ENCODE measurements at places on chromosomes 16 and 17.

GRCh38 chr17:69575346-69575761, 160.9 kb downstream of the MAP2K6 start:
- no peak for DNase-seq

DNA sequence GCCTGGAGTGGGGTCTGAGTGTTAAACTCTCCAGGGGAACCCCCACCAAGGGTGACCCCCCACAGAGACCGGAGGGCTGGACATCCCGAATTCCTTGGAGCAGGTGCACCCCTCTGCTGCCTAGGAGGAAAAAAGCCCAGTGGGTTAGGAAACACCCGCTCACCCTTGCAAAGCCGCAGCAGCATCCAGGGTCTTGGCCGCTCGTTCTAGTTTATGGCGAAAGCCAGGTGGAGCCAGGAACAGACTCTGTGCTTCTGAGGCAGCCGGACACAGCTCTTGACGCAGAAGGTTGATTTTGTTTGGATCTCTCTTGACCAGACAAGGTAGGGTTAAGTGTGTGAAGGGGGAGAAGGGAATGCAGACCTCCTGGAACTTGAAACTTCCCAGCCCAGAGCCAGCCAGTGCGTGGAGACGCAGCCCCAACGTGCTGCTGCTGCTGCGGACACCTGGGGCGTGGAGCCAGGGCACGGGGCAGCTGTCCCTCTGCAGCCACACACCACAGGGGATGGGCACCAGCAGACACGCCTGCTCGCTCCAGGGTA, 154.5 kb downstream of the LAT start:
- DNase-seq: no peak

DNA sequence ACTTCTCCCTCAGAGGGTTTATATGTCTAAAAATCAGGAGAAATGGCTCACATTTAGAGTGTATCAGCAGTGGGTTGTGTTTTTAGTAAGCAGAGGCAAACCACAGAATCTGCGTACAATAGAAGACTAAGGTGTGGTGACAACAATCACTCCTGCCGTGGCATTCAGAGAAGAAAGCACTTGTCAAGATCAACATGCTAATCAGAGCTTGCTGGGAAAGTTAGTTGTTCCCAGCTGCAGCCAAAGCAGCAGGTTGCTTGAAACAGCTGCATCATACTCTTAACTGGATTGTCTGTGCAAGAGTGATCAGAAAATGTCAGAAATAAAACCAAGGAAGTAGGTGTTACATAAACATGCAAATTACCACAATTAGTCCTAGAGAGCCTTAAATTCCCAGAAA, 616.4 kb downstream of the CDH8 start:
- DNase-seq: no peak

DNA sequence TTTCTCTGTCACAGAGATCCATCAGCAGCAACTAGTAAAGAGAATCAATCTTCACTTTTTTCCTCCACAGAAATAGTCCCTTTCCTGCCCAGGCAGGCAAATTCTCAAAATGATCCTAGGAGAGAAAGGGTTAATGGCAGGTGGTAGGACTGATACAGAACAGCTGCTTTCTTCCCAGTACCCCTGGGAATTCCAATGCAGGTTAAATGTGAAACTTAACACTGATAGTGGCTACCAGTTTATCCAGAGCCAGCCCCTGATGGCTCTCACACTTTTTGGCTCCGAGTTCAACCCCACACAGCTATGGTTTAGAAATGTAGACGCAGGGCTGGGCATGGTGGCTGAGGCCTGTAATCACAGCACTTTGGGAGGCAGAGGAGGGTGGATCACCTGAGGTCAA, 22.2 kb downstream of the MARVELD3 start:
- no peak for DNase-seq

- no peak for DNase-seq
Observed at GRCh38 chr16:20271893-20272292, 55.4 kb downstream of the GP2 start.

DNA sequence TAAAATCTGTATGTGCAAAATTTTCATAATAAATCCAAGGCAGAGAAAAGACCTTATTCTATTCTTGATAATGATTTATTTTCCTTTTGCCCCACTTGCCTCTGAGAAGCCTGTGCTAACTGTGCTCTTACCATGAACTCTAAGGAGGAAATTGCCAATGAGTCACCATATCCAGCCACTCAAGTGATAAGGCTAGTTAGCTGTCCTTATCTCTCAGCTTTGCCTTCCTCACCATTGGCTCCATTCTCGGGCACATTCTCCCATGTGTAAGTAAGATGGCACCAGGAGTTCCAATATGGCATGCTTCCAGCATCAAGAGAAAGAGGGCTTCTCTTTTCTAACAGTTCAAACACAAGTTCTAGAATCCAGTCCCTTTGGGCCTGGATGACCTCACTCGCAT, 142.4 kb downstream of the TOX3 start:
- DNase-seq: no peak

- no peak for DNase-seq
Observed at GRCh38 chr17:27545562-27546229, 85.3 kb upstream of the LGALS9 start.

DNA sequence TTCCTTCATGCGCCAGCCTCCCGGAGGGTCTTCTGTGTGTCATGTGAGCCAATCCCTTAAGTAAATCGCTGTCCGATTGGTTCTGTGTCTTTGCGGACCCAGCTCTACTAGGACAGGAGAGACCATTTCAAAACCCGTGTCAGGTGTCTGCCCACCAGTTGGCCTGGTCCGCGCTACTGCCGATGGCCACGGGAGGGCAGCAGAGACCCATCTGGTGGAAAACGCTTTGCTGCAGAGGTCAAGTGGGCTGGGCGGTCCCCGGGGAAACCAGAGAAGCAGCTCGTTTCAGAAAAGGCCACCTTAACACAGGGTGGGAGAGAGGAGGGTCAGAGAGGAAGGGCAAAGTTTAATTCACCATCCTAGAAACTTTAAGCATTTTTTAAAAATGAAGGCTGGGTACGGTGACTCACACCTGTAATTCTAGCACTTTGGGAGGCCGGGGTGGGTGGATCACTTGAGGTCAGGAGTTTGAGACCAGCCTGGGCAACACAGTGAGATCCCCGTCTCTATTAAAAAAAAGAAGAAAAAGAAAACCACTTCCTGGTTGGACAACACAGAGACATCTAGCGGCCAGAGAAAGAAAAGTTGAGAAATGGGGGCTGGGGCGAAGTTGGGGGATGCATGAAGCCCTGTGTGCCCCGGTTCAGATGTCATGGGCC, 2.8 kb upstream of the CIBAR2 start:
- peak; percentile 51 for DNase-seq

GRCh38 chr17:2875608-2876007, 79.4 kb downstream of the RAP1GAP2 start:
- no peak for DNase-seq

GRCh38 chr16:51464996-51465395, 313.9 kb upstream of the SALL1 start:
- no peak for DNase-seq

DNA sequence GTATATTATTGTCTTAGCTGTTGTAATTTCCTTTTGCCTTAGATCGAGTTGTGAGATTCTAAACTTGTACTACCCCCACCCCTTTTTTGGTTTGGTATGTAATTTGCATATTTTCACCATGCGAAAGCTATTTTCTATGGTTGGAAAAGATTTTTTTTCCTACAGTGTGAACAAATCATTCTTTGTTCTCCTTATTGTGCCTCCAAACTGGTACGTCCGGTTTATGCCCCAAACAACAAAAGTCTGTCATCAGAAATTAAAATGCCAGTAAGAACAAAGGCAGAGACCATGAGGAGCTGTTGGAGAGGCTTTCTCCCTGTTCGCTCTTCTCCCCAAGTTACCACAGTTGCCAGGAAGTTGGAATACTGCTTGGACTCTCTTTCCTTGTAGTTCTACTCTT, 66.1 kb downstream of the BCAS3 start:
- no peak for DNase-seq

DNA sequence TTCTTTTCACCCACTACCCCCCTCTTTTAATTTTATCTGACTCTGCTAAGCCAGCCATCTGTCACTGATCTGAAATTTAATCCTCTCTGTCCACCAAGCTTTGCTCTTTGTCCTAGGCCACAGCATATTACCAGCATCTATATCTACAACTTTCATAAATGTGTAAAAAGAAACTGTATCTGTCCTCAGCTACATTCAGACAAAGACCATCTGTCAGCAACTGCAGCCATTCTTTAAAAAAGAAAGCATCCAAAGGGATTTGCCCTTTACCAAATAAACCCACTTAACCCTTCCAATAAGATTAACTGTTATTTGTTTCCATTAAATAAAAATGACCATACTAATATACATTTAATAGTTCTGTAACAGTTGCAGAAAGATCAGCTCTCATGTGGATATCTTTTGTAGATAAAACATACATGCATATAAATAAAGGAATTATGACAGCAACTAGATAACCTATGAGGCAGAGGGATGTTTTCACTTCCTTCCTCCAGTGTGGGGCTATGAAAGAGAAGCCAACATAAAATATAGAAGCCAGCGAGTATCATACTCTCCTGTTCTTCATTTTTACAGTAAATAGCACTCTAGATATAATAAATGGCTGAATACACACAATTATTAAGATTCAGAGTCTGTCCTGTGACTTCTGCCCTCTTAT, 602.5 kb upstream of the SALL1 start:
- DNase-seq: no peak

GRCh38 chr17:21089145-21089544, 37.6 kb upstream of the DHRS7B start:
- DNase-seq: no peak

DNA sequence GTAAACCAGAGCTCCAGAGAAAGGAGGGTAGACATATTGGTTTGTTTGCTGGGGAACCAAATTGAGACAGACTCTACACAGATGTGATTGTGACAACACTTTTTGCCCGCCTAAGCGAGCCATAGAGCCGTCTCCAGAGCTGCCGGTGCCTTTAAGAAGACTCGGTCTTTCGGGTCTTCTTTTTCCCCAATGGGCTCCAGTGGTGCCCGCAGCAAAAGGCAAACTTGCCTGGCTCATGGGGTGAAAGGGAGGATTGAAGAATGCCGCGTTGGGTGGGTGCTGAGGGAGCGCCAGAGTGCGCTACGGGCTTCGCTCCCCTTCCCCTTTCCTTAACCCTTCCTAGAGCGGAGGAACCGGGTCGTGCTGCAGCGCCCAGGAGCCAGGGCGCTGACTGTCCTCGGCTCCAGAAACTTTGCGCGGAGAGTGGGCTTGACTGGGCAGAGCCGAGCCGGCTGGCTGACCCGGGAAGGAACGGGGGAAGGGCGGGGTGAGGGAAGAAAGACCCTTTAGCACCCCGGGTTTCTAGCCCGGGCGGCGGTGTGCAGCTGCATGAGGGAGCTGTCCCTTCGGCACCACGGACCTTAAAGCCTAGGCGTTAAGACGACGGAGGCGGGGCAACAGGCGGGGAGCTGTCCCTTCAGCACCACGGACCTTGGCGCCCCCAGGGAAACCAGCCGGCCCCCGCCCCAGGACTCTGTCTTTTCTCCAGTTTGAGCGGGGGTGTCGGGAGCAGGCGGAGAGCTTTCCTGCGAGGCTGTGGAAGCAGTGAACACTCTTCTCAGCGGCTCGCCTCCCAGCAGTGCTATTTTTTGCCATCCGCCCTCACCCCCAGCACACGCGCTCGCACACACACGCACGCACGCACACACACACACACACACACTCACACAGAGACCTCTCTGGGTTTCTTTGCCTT, at the start of gene CACNG3:
Gene CACNG3, plus strand, starts transcription at position 880 of the 916 bp plus-strand sequence. CDS start 420 bp downstream, outside the sequence.
- DNase-seq: peak; percentile 15

GRCh38 chr17:44400226-44400847, 10.9 kb upstream of the ITGA2B start:
- DNase-seq: peak; percentile 42

- no peak for DNase-seq
Observed at GRCh38 chr17:12077773-12078172, 57.1 kb downstream of the MAP2K4 start.

DNA sequence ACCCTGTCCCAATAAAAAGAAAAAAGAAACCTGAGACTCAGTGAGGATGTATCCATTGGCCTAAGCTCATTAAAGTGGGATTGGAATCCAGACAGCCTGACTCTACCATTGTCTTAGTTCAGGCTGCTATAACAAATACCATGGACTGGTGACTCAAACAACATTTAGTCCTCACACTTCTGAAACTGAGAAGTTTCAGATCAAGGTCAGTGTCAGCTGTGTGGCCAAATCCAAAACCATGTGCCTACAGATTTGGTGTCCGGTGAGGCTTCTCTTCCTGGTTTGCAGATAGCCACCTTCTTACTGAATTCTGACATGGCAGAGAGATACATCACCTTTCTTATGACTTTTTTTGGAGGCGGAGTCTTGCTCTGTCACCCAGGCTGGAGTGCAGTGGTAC, 53.3 kb upstream of the KDM8 start:
- DNase-seq: no peak

- no peak for DNase-seq
Observed at GRCh38 chr17:82366749-82367148, 4.8 kb upstream of the UTS2R start.

- DNase-seq: no peak
Observed at GRCh38 chr17:82810644-82811430, 29.0 kb downstream of the ZNF750 start.

DNA sequence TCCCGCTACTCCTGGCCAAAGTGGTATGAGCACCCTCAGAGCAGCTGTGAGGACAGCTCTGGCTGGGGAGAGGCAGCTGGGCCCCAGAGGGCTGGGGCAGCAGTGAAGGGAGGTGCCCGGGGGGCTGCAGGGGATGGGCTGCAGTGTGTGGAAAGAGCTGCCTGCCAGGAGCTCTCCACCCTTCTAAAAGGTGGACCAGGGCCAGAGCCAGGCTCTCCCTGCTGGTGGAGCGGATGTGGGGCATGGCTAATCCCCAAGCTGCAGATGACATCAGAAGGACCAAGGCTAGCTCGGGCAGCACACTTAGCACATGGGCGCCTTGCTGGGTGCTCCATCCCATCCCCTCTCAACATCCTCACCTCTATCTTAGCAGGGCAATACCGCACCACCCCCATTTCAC, 103.1 kb downstream of the SDK2 start:
- DNase-seq: no peak

DNA sequence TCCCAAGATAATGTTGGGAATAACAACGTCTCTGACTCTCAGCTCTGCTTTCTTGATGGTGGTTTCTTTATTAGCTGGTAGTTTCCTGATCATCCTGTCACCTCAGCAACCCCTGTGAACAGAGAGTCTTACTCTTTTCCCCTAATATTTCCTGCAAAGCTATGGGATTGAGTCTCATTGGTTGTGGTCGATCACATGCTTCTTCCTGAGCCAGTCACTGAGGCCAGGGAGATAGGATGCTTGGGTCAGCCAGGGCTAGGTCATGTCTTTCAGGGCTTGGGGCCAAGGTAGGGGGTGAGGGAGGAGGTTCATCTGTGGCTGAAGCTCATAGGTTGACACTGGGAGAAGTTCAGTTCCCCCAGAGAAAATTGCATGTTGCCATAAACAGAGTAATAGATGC, 114.3 kb downstream of the ABCC1 start:
- no peak for DNase-seq

- no peak for DNase-seq
Observed at GRCh38 chr17:36205637-36206485, 5.0 kb upstream of the CCL4L2 start.

DNA sequence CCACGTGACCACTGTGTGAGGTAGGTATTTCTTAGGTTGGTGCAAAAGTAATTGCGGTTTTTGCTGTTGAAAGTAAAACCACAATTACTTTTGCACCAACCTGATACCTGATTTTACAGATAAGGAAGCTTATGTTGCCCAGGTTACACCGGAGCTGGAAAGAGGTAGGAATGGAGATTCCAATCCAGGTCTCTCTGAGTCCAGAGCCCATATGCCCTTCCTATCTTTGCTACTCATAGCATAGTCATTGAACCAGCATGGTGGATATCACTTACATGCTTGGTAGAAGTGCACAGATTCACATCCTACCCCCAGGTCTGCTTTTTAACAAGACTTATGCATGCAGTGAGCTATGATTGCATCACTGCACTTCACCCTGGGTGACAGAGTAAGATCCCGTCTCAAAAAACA, 61.8 kb downstream of the ARSG start:
- no peak for DNase-seq
